Stimulated activated CD4-positive, alpha-beta T cell treated with anti-CD3 and anti-CD28 coated beads, Interleukin-15, amount 100 ng/mL, for 1 hour (primary cell): ENCODE measurements at places on chromosomes 2 and 18.

DNA sequence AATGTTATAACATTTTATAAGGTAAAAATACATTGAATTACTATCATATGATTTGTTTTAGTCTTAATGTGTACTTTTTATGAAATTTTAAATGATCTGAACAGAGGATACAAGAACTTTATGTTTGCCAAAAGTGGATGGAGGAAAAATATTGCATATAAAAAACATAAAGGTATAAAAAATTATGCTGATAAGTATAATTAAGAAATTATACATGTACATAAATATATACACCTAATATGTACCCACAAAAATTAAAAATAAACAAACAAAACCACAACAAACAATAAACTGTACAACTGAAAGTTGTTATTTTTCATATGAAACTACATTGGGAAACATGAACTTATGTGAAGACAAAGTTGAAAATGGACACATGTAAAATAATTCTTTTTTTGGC, 38.2 kb upstream of the CALCRL start:
- DNase-seq, result no peak

GRCh38 chr2:66301022-66301766, 133.7 kb upstream of the MEIS1 start:
- DNase-seq, result no peak

DNA sequence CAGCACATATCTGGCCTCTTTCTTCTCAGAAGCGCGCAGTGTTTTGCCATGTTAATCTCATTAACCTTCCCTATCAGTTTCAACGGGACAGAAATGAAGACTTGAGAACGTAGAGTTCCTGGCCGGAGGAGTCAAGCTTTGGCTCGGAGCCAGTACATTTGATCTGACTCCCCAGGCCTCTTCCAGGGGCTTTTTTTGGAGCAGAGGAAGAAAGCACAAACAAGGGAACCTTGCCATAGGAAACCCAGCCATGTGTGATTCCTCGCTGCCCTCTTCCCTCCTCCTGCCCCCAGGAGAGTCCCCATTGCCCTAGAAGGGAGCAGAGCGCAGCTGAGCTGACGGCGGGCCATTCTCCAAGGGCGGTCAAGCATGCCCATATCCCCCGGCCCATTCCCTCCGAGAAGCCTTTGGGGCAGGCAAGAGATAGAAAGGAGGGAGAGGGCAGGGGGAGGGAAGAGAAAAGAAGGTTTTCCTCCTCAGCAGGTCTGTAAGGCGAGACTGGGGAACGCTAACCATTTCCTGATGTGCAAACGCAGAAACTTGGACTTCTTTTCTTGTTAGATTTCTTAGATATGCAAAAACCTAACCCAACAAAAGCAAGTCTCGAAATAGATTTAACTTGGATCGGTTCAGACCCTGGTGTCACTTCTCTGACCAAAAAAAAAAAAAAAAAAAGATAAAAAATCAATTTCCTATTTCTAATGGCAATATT, 63.7 kb upstream of the POU3F3 start:
- DNase-seq, result no peak

- no peak for DNase-seq
These were observed 50.4 kb downstream of the PLEKHA3 start for GRCh38 chr2:178530625-178531142.

DNA sequence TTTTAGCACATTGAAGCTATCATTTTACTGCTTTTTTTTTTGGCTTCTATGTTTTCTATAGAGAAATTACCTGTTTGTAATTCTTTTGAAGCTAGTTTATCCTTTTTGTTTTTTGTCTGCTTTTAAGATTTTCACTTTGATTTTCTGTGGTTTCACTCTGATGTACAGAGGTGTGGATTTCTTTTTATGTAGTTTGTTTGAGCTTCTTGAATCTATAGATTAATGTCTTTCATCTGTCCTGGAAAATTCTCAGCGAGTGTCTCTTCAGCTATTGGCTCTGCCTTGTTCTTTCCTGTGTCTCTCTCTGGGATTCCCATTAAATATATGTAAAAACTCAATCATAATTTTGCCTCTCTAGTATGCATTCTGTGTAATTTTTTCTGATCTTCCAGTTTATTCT, 8.4 kb downstream of the POLE4 start:
- DNase-seq, result no peak

GRCh38 chr18:9359796-9360195, 25.2 kb downstream of the TWSG1 start:
- DNase-seq, result no peak

- DNase-seq, result no peak
These were observed 117.0 kb upstream of the SMIM21 start for GRCh38 chr18:75544496-75544895.

- no peak for DNase-seq
These were observed 82.3 kb upstream of the FAM98A start for GRCh38 chr2:33681364-33681757.

GRCh38 chr2:23651187-23652080, 266.5 kb downstream of the KLHL29 start:
- no peak for DNase-seq

GRCh38 chr2:37766106-37766505, 94.7 kb upstream of the CDC42EP3 start:
- no peak for DNase-seq

DNA sequence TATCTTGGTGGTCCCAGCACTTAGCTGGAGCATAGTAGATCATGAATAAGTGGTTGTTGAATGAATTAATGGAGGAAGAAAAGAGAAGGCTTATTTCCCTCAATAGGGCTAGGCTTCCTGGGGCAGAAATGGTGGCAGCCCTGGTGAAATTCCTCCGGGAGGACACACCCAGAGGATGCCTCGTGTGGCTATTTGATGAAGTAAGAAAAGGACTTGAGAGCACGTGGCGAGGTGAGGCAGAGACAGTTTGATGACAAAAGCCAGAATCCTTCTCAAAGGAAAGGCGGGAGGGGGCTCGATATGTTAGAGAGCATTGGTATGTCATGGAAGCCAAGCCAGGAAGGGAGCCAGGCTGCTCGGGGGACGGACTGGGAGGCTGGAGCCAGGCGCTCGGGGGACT, 14.7 kb downstream of the FAM228A start:
- no peak for DNase-seq

DNA sequence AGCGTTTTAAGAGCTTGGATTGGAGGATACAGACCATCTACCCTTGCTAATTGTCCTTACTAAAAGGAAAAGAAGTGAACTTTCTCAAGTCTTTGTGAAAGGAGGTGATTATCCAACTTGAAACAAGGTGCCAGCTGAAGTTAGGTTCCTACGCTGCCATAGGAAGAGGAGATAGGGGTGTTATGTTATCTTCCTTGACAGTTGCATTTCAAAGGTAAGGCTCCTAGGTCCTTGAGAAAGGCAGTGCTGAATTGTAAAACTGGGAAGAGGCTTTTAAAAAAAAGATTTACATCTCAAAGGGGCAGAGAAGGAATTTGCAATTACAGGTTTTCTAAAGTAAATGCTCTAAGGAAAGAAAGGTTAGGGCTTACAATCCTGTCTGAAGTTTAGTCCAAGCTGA, 810.2 kb upstream of the LRATD1 start:
- no peak for DNase-seq

DNA sequence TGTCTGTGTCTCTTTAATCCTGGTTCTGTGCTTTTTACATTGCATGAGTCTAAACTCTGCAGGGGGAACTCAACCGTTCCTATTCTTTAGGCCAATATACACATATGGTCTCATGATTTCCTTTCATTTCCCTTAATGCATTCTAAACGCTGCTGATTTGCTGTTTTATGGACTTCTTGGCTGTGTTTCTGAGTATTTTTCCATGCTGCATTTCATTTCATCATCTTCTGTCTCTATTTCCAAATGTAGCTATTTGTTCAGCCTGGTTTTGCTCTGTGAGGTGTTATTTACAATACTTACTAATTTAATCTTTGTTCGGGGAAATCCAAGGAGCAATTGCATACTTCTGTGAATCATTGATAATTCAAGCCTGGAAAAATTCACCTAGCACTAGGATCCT, 897.2 kb downstream of the TSN start:
- no peak for DNase-seq

DNA sequence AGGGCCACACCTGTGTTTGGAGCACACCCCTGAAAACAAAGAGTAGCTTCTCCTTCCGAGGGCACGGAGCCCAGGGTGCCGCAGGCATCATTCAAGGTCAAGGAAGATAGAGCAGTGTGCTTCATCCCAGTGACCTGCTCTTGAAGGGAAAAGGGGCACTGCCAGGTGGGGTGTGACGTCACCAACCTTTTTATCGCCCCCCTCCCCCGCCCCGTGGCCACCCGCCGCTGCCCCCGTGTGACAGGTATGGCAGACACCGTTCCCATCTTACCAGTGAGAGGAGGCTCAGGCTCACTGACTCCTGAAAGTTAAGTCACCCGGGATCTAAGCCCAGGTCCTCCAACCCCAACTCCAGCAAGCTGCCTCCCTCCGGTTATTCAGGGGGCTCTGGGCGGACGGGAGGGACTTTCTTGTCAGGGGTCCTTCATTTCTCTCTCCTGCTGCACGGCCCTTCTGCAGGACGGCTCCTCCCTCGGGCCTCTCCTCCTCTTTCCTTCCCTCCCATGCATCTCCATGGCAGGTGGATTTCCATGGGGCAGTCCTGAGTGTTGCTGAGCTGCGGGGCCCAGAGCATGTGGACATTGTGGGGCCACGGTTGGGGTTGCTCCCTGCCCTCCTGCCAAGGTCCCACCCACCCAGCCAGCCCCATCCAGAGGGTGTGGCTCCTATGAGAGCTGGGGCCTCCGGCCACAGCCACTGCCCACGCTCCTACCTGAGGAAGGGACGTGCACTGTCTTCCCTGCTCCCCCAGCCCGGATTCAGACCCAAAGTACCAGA, 114.1 kb upstream of the HDAC4 start:
- no peak for DNase-seq

GRCh38 chr18:21703241-21703820, 1.2 kb downstream of the ABHD3 start:
- DNase-seq, result no peak

DNA sequence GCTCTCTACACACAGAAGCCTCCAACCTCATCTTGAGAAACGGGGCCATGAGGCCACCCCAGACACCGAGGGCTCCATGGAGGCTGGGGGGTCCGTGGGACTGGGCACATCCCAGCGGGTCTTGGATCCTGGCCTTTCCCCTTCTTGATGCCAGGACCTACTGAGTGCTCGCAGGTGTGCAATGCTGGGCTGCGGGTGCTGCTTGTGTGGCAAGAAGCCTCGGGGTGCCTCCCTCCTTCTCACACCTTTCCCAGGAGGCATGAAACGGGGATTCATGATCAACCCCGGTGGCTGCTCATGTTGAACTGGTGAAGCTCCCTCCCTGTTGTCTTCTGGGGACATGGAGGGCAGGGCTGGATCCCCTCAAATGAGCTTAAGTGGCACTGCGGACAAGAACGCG, 2.0 kb upstream of the BUB1 start:
- no peak for DNase-seq

- no peak for DNase-seq
These were observed 22.7 kb downstream of the ALPK2 start for GRCh38 chr18:58606236-58606635.

DNA sequence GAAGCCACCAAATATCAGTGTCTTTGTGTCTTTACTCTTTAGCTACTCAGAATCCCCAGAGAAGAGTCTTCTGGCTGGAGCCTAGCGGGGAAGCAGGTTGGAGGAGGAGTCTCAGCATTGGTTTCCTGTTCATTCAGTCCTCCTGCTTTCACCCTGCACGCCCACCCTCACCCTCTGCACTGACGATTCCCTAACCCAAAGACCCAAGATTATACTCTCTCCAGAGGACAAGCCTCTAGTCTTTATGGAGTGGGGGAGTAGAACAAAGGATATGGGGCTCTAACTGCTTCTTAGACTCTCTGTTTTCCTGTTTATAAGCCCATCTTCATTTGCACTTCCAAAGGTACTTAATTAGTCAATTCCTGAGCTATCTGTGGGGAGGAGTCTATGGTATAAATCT, 338.8 kb downstream of the AGPS start:
- DNase-seq, result no peak

- no peak for DNase-seq
These were observed 143.6 kb downstream of the ALPK2 start for GRCh38 chr18:58484989-58485981.

GRCh38 chr2:190598621-190599020, 50.3 kb upstream of the NAB1 start:
- DNase-seq, result no peak

DNA sequence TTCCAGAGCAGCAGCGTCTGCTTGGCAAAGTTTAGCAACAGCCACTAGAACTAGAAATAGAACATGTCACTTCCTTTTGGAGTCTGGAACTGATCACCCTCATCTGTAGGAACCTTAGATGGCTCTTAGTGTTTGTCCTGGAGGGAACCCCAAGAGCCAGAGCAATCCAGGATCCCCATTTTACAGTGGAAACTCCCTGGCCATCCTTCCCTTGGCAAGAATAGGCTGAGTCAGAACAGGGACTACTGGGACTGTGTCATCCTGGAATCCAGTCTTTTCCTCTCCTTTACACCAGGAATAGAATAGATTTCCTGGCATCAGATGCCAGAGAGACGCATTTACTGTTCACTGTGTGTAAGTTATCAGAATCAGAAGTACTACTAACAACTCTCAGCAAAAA, 33.2 kb upstream of the GRHL1 start:
- DNase-seq, result no peak

DNA sequence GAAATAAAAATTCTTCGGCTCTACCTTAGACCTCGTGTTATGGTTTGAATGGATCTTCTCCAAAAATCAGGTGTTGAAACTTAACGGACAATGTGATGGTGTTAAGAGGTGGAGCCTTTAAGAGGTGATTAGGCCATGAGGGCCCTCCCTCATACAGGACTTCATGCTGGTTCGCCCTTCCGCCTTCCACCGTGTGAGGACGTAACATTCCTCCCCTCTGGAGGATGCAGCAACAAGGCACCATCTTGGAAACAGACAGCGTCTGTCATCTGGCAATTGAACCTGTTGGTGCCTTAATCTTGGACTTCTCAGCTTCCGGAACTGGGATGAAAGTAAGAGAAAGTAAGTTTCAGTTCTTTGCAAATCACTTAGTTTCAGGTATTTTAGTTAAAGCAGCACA, 126.3 kb upstream of the SPRED2 start:
- DNase-seq, result no peak

DNA sequence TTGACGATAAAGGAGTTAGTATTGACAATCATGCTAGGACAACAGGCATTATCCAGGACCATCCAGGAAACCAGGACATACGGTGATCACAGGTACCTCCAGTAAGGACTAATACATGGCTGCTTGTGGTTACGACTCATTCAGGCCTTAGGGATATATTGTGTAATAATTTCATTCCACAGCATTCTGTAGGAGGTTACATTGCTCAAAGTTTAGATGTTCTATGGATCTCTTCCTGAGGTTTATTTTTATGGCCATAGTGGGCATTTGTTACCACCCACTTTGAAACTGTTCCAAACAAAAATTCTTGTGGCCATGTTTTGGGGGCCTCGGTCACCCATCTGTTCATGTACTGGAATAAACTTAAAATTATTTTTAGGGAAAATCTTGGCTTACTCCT, 431.6 kb downstream of the METTL4 start:
- DNase-seq, result no peak

GRCh38 chr2:235924675-235925063, 243.5 kb downstream of the GBX2 start:
- DNase-seq, result no peak

- DNase-seq, result no peak
These were observed 124.6 kb downstream of the RTP5 start for GRCh38 chr2:241994086-241994485.

GRCh38 chr2:111966241-111966640, 67.8 kb downstream of the MERTK start:
- no peak for DNase-seq
